Activated CD4-positive, alpha-beta T cell treated with anti-CD3 and anti-CD28 coated beads, Interleukin-2, amount 50 U/mL, for 1 hour (primary cell): ENCODE measurements at places on chromosomes 2 and 18.

DNA sequence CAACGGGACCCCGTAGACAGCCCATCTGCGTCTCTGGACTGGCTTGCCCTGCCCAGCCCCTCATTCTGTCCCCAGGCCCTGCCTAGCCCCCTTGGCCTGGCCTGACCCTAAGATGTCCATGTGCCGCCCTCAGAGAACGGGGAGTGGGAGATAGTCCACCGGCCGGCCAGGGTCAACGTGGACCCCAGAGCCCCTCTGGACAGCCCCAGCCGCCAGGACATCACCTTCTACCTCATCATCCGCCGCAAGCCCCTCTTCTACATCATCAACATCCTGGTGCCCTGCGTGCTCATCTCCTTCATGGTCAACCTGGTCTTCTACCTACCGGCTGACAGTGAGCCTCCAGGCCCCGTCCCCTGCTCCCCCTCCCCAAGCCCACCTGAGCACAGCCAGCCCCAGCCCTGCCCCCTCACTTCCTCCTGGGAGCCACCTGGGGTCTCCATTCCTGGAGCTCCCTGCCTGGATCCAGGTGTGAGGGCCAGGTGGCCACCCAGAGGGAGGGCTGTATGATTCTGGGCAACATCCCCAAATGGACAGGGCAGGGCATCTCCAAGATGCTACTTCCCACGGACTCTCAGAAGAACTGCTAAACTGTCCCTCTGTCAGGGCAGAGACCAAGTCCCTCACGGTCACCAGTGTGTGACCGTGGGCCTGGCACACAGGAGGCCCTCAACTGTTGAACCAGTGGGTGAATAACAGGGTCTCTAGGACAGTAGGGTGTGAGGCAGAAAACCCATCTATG, 4.0 kb downstream of the CHRND start:
- no peak for DNase-seq

- DNase-seq = no peak
Observed at GRCh38 chr2:188788621-188789020, 185.6 kb upstream of the COL3A1 start.

- no peak for DNase-seq
Observed at GRCh38 chr2:55995211-55995610, 71.6 kb upstream of the EFEMP1 start.

GRCh38 chr2:144535300-144535699, 15.4 kb upstream of the ZEB2 start:
- no peak for DNase-seq

- DNase-seq = no peak
Observed at GRCh38 chr2:158184001-158184400, 82.3 kb downstream of the UPP2 start.

DNA sequence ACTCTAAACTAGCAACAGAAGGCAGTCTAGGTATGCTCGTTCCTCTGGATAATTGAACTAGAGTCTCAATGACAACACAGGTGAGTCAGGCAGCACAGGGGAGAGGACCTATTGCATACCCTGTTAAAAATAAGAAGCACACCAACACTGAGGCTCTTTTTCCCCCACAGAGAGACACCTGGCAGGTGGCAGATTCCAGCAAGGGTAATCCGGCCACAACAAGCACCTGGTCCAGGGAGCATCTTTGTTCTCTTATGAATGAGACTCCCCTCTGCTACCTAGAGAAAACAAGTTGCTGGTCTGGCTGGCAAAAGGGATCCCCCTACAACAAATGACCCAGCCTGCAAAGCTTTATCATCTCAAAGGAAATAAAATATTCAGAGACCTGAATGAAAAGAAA, 508.9 kb upstream of the POU3F3 start:
- DNase-seq = no peak

DNA sequence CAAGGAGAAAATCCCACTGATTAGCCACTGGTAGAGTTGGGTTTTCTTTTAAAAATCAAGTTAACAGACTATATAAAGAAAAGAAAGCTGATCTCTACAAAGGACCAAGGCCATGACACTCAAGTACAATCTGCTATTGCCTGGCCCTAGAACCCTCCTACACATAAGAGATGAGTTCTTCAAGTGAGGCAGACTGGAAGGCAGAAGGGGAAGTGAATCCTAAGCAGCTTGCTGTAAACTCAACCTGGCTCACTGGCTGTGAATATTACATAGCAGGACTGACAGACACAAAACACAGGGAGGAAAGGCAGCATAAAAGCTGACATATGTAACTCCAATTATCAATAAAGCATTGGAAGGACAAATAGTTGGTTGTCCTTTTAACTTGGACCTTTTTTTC, 65.4 kb downstream of the TRIP12 start:
- no peak for DNase-seq

DNA sequence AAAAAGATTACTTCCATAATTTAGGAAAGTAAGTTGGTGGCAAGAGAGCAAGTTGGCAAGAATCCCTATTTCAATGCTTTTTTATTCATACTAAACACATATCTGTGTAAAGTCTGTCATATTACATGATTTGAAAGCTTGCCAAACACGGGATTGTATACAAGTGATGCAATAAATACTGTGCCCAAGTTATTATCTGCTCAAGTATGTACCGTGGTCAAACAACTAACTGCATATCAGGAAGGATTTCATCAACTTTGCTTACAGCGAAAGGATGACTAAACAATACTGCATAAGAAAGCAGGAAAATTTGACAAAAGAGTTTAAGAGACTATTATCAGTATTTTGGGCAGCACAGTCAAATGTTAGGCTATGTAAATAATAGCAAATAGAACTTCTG, 69.6 kb upstream of the SCN1A start:
- DNase-seq = no peak

GRCh38 chr2:20590704-20591515, 60.0 kb downstream of the HS1BP3 start:
- no peak for DNase-seq

- no peak for DNase-seq
Observed at GRCh38 chr2:178855151-178855550, 47.9 kb upstream of the TTN start.

GRCh38 chr2:212428681-212429478, 109.7 kb downstream of the ERBB4 start:
- DNase-seq = no peak

- no peak for DNase-seq
Observed at GRCh38 chr2:191465766-191466420, 212.0 kb upstream of the NABP1 start.

DNA sequence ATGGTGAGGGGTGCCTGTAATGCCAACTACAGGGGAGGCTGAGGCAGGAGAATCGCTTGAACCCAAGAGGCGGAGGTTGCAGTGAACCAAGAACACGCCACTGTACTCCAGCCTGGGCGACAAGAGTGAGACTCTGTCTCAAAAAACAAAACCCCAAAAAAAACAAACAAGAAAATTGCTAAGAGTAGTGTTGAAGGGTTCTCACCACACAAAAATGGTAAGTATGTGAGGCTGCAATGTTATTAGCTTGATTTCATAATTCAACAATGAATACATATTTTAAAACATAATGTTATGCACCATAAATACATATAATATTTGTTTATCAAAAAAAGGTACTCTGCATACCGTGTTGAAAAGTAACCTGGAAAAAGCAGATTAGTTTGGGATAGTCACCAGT, 45.8 kb downstream of the PSMG2 start:
- DNase-seq = no peak

DNA sequence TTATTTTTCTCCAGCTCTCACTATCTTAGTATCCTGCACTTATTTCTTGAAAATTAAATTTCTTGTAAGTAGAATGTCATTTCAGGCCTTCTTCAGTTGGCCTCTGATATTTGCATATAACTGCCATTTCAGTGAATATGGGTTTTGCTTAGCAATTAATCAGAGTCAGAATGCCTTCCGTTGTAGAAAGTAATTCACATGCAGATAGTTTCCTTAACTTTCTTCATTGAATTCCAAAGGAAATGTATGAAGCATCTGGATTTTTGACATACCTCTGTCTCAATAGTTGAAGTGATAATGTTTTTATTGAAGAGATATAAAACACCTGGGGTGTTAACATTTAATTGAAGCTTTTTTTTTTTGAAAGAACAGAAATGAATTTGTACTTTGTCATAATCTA, 914.1 kb upstream of the NXPH2 start:
- DNase-seq = no peak

DNA sequence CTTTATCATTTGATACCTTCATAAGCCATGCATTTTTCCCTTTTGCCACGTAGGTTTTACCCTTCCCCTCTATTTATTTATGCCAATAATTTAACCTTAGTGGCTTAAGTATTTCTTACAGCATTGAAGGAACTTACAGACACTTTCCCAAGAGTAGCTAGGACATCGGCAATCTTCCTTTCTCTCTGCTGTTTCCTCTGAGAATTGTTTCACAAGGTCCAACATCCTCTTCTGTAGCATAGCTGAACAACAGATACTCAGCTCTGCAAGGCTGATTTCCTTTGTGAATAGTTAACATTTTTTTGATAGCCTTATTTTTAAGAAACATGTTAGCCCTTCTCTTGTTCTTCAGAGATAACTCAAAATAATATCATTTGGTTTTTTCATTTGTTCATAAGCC, 1.1 kb upstream of the GCA start:
- DNase-seq = no peak

DNA sequence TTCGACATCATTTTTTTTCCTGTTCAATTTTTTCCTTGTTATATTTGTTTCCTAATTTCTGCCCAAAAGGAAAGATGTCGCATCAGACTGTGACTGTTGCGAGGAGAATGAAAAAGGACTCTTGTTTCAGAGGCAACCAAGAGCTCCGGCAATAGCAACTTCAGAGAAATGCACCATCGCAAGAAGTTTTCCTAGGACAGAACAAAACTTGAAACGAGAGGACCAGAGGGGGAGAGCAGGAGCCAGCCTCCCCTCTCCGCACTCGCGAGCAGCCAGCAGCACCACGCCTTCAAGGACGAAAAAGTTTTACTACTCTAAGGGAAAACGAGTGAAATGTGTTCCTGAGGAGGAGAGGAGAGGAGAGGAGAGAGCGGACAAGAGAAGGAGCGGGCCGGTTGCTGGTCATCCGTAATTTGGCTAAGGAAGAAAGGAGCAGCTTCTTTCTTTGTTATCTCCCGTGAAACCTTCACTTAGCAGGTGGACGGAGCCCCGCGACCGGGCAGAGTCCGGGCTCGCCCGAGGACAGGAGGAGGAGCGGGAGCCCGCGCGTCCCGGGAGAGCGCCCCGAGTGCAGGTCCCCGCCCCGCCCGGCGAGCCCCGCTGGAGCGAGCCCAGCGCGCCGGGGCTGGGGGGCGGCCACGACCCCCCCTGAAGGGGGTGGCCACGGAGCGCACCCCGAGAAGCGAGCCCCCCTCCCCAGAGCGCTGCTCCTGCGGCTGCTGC, 744 bp downstream of the POU3F3 start:
- DNase-seq = no peak

DNA sequence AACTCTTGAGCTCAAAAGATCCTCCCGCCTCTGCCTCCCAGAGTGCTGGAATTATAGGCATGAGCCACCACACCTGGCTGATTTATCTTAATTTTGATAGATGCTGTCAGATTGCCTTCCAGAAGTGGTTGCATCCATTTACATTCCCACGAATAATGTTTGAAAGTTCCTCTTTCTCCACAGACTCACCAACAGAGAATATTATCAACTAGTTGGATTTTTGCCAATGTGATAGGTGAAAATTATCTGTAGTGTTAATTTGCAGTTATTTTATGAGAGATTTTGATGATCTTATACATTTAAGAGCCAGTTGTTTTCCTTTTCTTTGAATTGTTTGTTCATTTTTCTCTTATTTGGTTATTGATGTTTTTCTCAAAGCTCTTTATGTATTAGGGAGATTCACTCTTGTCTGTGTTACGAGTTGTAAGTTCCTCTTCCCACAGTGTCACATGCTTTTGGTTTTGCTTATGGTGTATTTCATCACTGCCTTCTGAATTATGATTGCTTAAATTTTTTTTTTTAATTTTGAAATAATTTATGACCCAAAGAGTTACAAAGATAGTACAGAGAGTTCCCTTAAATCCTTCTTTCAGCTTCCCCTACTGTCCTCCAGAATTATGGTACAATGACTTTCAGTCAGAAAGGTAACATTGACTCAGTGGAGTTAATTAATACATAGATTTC, 20.7 kb upstream of the NT5DC4 start:
- DNase-seq = no peak

GRCh38 chr18:24395049-24395795, 2.4 kb downstream of the OSBPL1A start:
- no peak for DNase-seq

- no peak for DNase-seq
Observed at GRCh38 chr2:196955036-196955435, 28.5 kb upstream of the PGAP1 start.

GRCh38 chr2:47276061-47276460, 121.0 kb upstream of the STPG4 start:
- DNase-seq = no peak

- no peak for DNase-seq
Observed at GRCh38 chr18:3211236-3211992, 8.4 kb downstream of the MYOM1 start.

DNA sequence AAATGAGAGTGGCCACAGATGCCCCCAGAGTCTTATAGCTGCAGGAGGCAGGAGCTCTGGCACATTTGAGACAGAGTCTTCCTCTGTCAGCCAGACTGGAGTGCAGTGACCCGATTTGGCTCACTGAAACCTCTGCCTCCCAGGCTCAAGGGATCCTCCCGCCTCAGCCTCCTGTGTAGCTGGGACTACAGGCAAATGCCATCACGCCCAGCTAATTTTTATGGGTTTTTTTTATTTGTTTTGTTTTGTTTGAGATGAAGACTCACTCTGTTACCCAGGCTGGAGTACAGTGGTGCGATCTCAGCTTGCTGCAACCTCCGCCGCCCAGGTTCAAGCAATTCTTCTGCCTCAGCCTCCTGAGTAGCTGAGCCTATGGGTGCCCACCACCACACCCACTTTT, 80.7 kb upstream of the CABLES1 start:
- no peak for DNase-seq

- no peak for DNase-seq
Observed at GRCh38 chr2:219609149-219609750, 11.6 kb downstream of the STK11IP start.
